ENCODE measurements at places on chromosomes 5 and 9.
A peak's percentile ranks its signal among the peaks of the same experiment; 100 is the strongest.

- DNase-seq = no peak
Measured at GRCh38 chr9:100919506-100919905, 109.0 kb upstream of the PLPPR1 start.

DNA sequence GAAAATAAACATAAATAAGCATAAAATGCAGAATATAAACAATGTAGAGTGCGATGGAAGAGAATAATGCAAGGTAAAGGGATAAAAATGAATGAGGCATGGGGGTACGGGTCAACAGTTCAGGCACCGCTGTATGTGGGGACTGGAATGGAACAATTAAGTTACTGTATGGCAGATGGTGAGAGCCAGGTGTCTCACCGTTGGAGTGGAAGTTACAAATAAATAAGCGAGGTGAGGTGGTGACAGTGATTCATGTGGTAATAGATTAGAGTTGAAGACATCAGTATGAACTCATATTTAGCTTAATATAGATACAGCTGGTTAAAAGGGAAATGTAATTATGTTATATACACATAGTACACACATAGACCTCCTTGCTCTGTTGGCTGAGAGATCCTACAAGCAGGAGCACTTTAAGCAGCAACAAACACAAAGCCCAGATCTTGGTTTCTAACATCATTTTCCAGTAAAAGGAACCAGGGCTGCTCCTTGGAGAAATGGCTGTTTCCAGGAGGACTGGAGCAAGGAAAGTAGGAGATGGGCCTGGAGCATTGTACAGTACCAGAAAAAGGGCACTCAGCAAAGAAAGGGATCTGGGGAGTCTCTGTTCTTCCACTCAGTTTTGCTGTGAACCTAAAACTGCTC, 2.4 kb upstream of the OMD start:
- no peak for DNase-seq

DNA sequence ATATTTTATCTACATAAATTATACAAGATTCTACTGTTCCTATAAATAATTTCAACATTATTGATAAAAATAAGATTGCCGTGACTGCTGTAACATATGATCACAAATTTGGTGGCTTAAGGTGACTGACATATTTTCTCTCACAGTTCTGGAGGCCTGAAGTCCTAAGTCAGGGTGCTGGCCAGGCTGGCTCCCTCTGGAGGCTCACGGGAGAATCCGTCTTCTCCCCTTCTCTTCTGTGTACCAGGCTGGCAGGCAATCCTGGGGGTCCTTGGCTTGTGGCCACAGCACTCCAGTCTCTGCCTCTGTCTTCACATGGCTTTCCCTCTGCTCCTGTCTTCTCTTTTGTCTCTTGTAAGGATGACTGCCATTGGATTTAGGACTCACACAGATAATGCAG, 31.7 kb upstream of the IRX2 start:
- DNase-seq = no peak

DNA sequence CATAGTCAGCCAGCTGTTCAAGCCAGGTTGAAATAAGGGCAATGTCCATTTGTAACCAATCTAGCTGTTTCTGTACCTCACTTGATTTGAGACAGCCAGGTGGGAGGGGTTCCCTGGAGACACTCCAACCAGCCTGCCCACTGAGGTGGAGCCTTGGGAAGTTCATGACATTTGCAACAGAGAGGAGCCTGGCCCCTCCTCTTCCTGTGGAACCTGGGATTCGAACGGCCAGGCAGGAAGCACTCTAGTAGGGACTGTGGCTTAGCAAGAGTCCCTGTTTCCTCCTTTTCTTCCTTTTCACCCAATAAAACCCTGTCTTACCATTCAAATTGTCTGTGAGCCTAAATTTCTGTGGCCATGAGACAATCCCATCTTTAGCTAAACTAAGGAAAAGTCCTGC, 312.3 kb upstream of the NMUR2 start:
- DNase-seq = no peak

- DNase-seq = no peak
Measured at GRCh38 chr9:122087406-122088200, 5.5 kb downstream of the TTLL11 start.

DNA sequence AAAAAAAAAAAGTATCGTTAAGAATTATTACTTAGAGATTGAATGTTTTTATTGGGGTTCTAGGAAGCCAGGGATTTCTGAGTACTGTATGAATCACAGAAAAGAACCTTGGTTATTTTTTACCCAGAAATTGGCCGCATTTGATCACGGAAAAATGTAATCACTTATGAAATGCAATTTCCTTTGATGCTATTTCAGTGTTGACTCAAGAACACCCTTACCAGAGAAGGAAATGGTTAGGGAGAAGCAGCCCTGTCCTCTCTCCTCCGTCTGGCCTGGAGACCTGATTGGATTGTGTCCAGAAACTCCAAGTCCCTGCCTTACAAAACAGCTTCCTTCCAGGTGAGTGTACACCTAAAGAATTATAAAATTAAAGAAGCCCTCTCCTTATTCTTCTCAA, 116.7 kb downstream of the MED10 start:
- no peak for DNase-seq

DNA sequence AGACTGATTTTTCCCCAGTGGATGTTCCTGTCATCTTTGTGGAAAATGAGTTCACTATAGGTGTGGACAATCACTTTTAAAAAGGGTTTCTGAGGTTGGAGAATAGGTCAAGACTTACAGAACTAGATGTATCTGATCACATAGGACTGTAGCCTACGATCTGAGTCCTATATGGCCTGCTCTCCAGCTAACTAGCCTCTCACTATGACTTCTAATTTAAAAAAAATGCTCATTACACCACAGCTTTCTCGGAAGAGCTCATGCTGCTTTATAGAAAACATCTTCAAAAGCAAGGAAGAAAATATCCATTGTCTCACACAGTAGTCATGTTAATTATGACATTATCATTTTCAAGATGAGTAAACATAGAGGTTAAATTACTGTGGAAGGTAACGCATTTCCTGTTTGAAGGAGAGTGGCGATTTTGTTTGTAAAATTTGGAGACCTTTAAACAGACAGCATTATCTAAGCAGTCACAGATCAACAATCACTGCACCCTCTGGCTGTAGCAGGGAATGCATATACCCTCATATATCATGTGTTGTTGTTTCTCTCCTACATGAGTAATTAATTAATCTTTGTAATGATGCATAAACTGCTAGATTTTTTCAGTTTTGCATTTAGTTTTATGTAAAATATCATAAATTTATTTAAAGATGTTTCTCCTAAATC, 573.7 kb downstream of the GABRG2 start:
- no peak for DNase-seq

GRCh38 chr9:114656301-114656700, 1.3 kb downstream of the TEX53 start:
- no peak for DNase-seq

GRCh38 chr5:150313501-150313900, 10.8 kb upstream of the ARSI start:
- no peak for DNase-seq

GRCh38 chr5:55345327-55345726, 37.5 kb downstream of the MTREX start:
- DNase-seq = no peak

- DNase-seq = no peak
Measured at GRCh38 chr9:17476401-17476800, 102.5 kb upstream of the SH3GL2 start.

GRCh38 chr9:124342776-124343485, 72.3 kb downstream of the PSMB7 start:
- DNase-seq = no peak

DNA sequence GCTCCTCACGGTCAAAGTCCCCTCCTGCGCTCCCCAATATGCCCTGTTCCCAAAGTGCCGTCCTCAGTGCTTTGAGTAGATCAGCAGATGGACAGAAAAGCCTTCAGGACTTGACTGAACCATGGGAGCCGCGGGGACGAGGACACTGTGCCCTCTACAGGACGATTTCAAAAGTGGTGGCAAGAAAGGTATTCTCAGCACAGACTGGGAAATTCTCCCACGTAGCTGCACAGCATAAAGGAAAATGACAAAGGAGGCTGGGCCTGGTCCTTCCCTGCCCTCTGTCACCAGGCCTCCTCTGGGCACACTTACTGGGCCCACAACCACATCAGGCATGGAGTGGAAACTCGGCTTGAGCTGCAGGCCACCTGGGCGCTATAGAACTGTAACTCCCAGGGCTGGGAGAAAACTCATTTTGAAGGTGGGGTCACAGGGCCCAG, 16.7 kb upstream of the MTMR12 start:
- peak; percentile 13 for DNase-seq

DNA sequence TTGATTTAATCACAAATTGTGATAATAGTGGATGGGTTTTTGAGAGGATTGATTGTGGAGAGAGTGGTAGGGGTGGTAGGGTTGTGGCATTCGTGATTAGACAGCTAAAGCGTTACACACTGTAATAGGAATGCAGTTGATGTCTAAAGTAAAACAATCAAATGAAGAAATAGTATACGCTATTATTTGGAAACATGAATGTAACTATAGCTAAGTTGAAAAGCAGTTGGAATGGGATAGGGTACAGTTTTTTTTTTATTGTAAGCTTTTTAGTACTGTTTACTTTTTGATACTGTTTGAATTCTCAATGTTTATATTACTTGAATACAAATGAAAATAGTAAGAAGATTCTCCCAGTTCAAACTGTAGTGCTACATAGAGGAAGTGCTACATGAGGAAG, 51.8 kb downstream of the RANBP17 start:
- DNase-seq = no peak

DNA sequence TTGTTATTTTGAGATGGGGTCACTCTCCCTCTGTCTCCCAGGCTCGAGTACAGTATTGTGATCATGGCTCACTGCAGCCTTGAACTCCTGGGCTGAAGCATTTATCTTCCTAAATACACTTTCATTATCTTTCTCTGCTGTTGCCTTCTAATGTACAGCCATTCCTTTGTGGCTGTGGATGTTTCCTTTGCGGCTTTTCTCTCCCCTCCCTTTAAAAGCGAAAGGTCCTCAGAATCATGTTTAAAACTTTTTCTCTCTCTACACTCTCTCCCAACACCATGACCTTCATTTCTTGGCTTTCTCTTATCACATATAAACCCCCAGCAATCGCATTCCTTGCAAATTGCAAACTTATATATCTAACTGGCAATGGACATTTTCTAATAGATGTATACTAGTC, 1.6 kb downstream of the IFNA2 start:
- no peak for DNase-seq

DNA sequence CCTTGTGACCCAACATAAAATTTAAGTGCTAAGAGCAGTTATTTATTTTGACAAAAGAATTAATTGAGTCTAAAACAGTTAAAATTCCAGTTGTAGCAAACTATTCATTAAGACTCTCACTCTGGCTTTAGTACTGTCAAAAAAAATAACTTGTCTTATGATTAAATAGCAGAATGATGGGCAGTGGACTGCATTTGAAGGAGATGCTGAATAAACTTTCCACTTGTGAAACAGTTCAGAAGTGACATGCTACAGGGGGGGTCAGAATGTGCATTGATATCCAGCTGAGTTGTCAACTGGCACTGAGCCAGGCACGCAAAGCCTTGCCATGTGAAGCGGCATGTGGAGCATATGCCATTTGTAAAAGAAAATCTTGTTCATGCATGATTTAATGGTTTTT, 76.0 kb downstream of the FCHO2 start:
- no peak for DNase-seq

- DNase-seq = no peak
Measured at GRCh38 chr9:5375091-5375490, 35.4 kb upstream of the RLN1 start.

GRCh38 chr9:122364783-122365150, 6.1 kb upstream of the PTGS1 start:
- no peak for DNase-seq

DNA sequence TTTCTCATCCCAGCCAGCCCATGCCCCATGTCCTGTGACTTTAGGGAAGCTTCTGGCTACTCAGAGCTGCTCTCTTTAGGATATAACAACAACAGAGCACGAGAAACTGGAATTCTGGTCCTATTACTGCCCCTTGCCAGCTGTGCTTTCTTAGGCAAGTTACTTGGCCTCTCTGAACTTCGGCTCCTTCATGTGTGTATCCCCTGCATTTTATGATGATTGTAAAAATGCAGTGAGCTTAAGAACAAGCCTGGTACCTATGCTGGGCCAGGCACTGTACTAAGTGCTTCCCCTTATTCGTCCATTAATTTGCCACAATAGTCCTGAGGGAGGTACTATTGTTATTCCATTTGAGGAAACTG, 54.5 kb downstream of the ABCA1 start:
- DNase-seq = peak; percentile 35

GRCh38 chr5:172746725-172747124, 24.3 kb downstream of the DUSP1 start:
- DNase-seq = no peak

- no peak for DNase-seq
Measured at GRCh38 chr9:38380872-38381534, 11.5 kb upstream of the ALDH1B1 start.

DNA sequence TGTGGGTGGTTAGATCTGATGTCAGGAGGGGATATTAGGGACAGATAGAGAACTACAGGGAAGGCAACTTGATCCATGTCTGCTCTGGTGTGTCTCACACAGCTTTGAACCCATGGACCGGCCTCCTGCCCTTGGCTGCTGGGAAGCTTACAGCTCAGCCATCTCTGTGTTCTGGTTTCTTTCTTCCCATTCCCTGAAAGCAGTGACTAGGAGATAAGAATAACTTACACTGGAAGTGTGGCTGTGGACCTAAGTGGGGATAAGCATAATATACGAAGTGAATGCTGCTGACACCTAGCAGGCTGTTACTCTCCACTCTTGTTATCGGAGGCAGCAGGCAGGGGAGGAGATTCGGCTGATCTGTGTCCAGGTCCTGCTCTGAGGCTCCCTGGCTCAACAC, 282.3 kb upstream of the TUT7 start:
- DNase-seq = no peak

GRCh38 chr9:89442501-89442978, 55.4 kb downstream of the SEMA4D start:
- DNase-seq = no peak

GRCh38 chr9:85676790-85677189, 65.0 kb downstream of the AGTPBP1 start:
- DNase-seq = no peak

GRCh38 chr9:94586814-94587213, 6.8 kb downstream of the FBP2 start:
- DNase-seq = no peak

- no peak for DNase-seq
Measured at GRCh38 chr5:71769287-71769686, 50.2 kb downstream of the CARTPT start.

- no peak for DNase-seq
Measured at GRCh38 chr5:130092991-130093390, 188.7 kb downstream of the CHSY3 start.

DNA sequence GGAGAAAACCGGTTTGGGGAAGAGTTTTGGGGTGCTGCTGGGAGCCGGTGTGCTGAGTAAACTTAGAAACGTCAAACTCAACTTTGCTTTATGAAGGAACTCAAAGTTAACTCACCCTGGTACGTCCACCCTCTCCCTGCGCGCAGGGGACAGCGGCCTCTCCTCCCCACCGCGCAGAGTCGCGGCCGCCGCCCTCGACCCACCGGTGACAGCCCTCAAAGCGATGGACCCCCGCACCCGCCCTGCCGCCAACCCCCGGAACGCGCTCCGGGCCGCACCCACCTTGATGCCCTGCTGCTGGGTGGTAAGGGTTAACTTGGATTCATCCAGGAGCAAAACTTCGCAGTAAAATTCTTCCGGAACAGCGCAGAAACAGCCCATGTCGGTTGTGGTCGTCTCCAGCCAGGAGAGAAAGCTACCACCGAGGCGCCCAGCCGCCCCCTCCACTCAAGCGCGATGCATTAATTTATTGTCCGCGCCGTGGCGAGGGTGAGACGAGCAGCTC, 366 bp downstream of the EPB41L4A start:
- no peak for DNase-seq
